Smooth muscle cell of the coronary artery (primary cell): ENCODE measurements at places on chromosomes 1 and 21. TPM values are rescaled to one million over a fixed set of nuclear protein-coding genes. Genes with fewer than 3 reads are reported as not detected.

The FAM78B gene
- total RNA-seq = under 0.01 and 0.47 TPM in 2 replicates

The DENND2C gene
- total RNA-seq = 0.98 and 1.5 TPM in 2 replicates

The CNN3 gene
- total RNA-seq = 202 and 322 TPM in 2 replicates

The BRDT gene
- total RNA-seq = not detected in 2 replicates

The IGSF3 gene
- total RNA-seq = 0.47 and 1.1 TPM in 2 replicates

The NHLH1 gene
- not detected in 2 replicates for total RNA-seq

The GRIK3 gene
- total RNA-seq = not detected in 2 replicates

The MROH9 gene
- 0.15 and 0.59 TPM in 2 replicates for total RNA-seq

The ARMH1 gene
- 0.60 and 3.5 TPM in 2 replicates for total RNA-seq

The DTL gene
- total RNA-seq = 0.35 and 4.6 TPM in 2 replicates

The SH2D1B gene
- total RNA-seq = not detected in 2 replicates

The MTARC1 gene
- 0.75 and 1.2 TPM in 2 replicates for total RNA-seq

The OR2G6 gene
- not detected in 2 replicates for total RNA-seq

The LEPR gene
- 13.2 and 21.6 TPM in 2 replicates for total RNA-seq

The DNAJC28 gene
- 0.12 and 1.4 TPM in 2 replicates for total RNA-seq

The CXADR gene
- total RNA-seq = 1.2 and 1.6 TPM in 2 replicates

The GBP3 gene
- 17.4 and 28.2 TPM in 2 replicates for total RNA-seq

The CLDN14 gene
- 0.12 and 5.5 TPM in 2 replicates for total RNA-seq

The OLIG2 gene
- total RNA-seq = not detected in 2 replicates

The ANGPTL1 gene
- 2.8 and 5.6 TPM in 2 replicates for total RNA-seq

The CDC20 gene
- 1.1 and 18.9 TPM in 2 replicates for total RNA-seq

The ZYG11B gene
- total RNA-seq = 16.5 and 25.6 TPM in 2 replicates

The MMEL1 gene
- total RNA-seq = 0.60 TPM in 1 of 2 replicates, not detected in the other

The MIXL1 gene
- total RNA-seq = not detected in 2 replicates
